ENCODE measurements at places on chromosomes 1 and 21.
A peak's percentile ranks its signal among the peaks of the same experiment; 100 is the strongest.

- DNase-seq = no peak
Measured at GRCh38 chr1:162709870-162710269, 77.6 kb downstream of the DDR2 start.

GRCh38 chr1:87394513-87394912 lies 65.8 kb downstream of the LMO4 start:
- no peak for DNase-seq

DNA sequence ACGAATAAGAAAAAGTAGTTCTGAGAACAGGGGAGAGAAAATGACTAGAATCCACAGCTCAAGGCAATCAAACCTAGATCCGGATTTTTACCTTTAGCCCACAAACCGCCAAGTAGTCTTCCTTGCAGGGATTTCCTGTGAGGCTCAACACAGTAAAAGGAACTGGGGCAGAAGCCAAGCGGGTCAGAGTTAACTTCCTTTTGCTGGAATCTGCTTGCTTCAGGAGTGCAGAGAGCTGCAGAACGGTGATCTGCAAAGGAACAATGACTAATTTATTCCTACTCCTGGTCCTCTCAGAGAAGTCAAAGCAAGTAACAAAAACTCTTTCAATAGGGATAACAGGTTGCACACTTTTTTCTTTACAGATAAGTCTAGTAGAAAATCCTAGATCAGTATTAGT lies 53.4 kb downstream of the UBR4 start:
- no peak for DNase-seq

DNA sequence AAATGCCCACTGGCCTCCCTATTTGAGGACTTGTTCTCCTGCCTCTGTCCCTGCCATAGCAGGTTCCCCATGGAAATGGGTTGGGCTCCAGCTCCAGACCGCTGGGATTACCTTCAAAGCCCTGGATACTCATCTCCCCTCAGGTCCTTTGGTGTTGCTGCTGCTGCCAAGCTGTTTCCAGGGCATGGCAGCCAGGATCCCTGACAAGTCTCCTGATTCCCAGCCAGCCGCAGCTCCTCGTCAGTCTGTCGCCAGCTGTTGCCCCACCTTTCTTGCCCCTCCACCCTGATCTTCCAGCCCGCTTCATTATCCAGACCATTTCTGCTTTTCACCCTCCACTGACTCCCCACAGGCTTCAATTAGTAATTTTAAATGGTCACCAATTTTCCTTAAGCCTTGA lies 68.3 kb upstream of the KCND3 start:
- no peak for DNase-seq

DNA sequence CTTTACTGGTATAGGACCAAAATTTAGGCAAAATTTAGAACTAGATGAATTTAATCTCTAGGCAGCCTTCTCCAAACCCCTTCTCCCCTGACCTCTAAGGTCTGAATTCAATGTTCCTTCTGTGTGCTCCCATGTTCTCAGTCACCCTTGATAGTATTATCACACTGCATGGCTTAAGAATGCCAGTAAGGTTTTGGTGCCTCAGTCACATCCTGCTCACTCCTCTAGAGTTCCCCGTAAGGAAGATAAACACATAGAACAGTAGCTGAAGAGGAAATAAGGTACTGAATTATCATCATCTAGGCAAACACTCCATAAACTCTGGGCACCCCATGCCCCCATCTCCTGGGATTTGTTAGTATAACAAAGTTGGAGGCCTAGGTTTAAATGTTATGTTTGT lies 18.2 kb downstream of the PRRX1 start:
- DNase-seq = no peak

GRCh38 chr1:165168467-165168866 lies 188.0 kb downstream of the LMX1A start:
- DNase-seq = no peak

GRCh38 chr1:207992677-207993236 lies 81.8 kb upstream of the CD34 start:
- no peak for DNase-seq

- no peak for DNase-seq
Measured at GRCh38 chr1:32902535-32902920, 1.3 kb upstream of the TMEM54 start.

GRCh38 chr1:66000033-66000637 lies 207.4 kb downstream of the PDE4B start:
- no peak for DNase-seq

GRCh38 chr1:8182034-8182761 lies 135.7 kb upstream of the SLC45A1 start:
- peak; percentile 8 for DNase-seq

All from stimulated activated naive CD4-positive, alpha-beta T cell treated with Interleukin-2 at 50 U/mL for 16 hours (primary cell).